Epithelial cell of prostate (primary cell): ENCODE measurements at places on chromosomes 7 and 10.

DNA sequence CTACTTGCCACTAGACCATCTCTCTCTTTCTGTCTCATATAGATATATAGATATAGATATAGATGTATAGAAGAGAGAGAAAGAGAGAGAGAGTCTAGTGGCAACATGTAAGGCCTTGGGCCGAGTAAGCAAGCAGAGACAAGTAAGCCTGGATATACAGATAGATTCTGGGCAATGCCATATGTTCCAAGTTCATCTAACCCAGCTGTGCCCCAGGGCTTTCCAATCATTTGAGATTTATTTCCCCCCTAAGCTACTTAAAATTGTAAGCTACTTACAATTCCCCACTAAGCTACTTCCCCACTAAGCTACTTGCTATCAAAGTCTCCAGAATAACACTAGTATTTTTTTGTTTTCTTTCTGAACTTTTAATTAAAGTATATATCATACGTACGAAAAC lies 1094.1 kb downstream of the DNAJB9 start:
- DNase-seq = no peak

DNA sequence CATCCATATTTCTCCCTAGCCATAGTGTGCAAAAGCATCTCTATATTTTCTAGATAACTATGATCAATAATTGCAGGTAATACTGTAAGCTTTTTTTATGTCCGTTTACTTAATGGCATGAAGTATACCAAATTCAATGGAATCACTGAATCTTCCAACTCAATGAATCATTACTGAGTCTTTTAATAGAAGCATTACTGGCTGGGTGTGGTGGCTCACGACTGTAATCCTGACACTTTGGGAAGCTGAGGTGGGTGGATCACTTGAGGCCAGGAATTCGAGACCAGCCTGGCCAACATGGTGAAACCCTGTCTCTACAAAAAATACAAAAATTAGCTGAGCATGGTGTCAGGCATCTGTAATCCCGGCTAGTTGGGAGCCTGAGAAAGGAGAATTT lies 372.5 kb downstream of the BMPER start:
- no peak for DNase-seq

GRCh38 chr7:54885285-54885684 lies 126.3 kb upstream of the SEC61G start:
- no peak for DNase-seq

DNA sequence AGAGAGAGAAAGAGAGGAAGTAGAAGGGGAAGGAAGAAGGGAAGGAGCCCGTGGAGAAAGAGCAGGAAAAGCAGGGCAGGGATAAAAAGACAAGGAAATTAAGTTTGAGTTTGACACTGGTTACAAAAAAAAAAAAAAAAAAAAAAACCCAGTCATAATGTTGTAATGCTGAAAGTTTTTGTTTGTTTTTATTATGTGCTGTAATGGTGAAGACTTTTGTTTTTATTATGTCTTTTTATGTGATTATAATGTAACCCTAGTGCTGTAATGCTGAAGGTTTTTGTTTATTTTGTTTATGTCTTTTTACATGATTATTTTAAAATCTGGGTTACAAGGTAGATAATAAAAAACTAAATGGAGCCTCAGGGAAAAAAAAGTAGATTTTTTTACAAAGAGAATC lies 184.8 kb downstream of the SEMA3A start:
- no peak for DNase-seq

- no peak for DNase-seq
Observed at GRCh38 chr7:84686373-84686772, 491.8 kb upstream of the SEMA3A start.

- DNase-seq = no peak
Observed at GRCh38 chr10:100987685-100988049, 324 bp downstream of the TWNK start.

DNA sequence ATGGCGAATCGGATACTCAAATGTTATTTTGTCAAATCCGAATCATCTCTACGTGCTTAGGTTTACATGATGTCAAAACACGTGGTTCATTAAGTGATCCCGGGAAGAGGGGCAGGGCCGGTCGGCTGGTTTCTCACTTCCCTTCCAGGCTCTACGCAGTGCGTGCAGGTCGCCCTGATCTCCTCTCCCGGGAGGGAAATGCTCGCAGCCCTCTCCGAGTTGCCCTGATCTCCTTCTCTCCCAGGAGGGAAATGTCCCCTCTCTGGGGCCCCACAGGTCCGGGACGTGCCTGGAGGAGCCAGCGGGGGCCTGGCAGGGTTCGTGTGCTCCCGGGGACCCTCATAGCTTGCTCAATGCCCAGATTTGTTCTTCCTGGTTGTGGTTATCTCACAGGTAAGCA lies 202.7 kb downstream of the DNAJB6 start:
- DNase-seq = no peak

DNA sequence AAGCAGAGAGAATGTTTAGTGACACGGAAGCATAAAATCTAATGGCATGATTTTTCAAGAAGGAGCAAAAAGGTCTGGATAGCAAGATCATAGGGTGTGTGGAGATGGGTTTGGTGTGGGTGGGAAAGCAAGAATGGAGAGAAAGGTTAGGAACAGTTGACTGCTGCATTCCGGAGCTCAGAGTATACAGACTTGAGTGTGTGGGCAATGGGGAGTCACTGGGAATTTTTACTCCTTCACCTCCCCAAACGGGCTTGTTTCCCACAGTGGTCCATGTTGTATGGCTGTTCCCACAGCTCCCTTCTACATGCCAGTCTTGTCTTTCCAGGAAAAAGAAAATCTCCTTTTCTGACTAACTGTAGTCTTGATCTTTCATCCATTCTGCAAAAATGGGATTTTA lies 122.1 kb downstream of the CDK6 start:
- DNase-seq = no peak
